ENCODE measurements at places on chromosomes 6 and 20. TPM values are rescaled to one million over a fixed set of nuclear protein-coding genes. Genes with fewer than 3 reads are reported as not detected.

Gene MICAL1
- 0.23 TPM for polyA plus RNA-seq

Gene DACT2
- polyA plus RNA-seq = not detected

Gene LINC00237
- polyA plus RNA-seq = not detected

Gene FAM110A
- polyA plus RNA-seq = 0.30 TPM

Gene ULBP1
- not detected for polyA plus RNA-seq
